ENCODE measurements at places on chromosomes 7 and 10.
A peak's percentile ranks its signal among the peaks of the same experiment; 100 is the strongest.

- no peak for DNase-seq
Observed at GRCh38 chr10:11245981-11246590, 228.4 kb downstream of the CELF2 start.

DNA sequence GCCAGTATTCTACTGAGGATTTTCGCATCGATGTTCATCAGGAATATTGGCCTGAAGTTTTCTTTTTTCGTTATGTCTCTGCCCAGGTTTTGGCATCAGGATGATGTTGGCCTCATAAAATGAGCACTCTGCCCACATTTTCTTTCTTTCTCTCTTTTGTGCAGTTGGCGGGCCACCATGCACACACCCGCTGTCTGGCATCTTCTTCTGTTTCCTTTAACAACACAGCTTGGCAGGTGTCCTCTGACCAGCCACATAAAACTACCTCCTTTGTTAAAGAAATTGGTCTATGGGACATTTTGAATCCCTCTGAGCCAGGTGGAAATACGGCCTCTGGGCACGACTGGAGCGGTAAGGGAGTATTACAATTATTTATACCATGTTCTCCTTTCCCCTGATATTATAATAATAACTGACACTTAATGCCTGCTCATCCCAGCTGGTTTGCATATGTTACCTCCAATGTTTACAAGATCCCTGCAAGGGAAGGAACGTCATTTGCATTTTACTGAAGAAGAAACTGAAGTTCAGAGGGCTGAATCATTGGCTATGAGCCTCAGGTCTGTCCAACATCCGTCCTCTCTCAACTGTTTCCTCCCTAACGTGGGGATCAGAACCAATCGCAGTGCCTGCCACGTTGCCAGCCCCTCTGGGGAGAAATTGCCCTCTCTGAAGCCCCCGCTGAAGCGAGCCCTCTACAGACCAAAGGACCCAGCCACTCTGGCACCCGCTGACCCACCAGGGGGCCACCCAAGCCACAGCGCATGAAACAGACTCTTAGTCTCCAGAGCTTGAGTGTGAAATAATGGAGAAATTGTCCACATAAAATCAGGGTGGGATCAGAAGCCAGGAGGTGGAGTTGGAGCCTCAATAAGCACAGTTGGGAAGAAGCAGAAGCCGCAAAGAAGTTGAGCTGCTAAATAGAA, 125.0 kb upstream of the FOXK1 start:
- DNase-seq: no peak

DNA sequence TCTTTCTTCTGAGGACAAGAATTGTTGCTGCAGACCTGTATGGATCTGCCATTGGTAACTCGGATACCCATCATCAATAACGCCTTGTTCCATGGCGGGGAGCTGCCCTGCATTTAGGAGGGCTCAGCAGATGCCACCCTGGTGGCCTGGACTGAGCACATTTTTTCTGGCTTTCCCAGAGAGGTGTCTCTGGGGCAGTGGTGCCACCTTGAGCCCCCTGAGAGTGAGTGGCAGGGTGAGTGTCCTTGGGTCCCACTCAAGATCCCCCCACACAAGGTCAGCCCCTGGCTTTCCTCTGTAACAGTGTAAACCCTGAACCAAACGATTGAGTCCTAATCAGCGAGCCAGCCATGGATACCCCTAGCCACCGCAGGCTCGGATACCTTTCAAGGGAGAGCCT, 258.6 kb downstream of the GLRX3 start:
- DNase-seq: no peak

DNA sequence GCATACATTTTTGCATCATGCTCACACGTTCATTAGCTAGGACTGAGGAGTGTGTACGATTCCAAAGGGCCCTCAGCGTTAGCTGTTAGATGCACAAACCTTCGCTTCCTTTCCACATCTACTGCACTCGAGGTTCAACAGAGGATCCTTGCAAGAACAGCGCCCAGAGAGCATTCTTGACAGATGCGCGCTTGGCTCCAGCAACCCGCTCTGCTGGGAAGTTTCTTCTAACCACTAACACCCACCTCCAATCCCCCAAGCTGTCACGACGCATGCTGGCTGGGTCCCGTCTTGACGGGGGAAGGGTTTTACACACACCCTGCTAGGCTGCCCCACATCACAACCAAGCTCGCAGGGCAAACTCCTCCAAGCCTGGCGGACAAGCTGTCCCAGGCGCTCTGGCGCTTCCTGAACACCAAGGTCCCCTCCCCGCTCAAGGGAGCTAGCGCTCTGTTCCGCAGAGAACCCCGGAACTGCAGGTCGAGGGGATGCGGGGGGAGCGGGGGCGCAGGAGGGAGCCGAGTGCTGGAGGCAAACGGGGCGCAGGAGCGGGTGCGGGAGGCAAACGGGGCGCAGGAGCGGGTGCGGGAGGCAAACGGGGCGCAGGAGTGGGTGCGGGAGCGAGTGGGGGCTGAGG, 653 bp upstream of the ADRB1 start:
- DNase-seq: no peak

DNA sequence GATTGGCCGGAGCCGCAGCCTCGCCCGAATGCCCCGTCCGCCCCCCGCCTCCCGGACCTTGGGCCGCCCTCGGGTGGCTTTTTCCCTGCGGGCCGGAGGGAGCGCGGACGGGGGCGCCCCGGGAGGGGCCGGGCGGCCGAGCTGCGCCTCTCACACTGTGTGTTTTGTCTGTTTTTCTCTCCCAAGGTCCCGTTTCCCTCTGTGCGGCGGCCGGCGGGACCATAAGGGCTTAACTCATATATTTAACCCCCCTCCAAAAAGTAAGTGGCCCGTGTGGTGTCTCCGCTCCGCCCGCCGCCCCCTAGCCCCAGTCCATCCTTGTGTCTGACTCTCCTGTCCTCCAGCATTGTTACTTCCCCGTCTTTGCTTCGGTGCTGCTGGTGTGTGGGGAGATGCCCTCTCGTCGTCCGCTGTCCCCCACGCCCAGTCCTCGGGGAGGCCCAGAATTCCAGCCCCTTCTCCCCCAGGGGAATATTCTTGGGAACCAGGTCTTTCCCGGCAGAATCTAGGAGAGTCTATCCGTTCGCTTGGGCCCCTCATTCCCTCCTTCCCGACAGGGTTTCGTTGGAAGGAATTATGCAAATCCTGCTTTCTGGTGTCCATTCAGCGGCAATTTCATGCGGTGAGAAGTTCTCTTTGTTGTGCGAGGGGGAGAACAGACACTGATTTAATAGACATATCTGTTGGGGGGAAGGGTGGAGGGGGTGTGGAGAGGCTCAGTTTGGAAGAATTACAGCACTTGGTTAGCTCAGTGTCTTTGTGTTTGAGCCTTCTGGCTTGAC, 1.3 kb downstream of the LCOR start:
- DNase-seq: peak; percentile 5

GRCh38 chr10:34589275-34589674, 225.8 kb downstream of the PARD3 start:
- DNase-seq: no peak

- DNase-seq: no peak
Observed at GRCh38 chr10:126844406-126844805, 60.8 kb upstream of the DOCK1 start.

DNA sequence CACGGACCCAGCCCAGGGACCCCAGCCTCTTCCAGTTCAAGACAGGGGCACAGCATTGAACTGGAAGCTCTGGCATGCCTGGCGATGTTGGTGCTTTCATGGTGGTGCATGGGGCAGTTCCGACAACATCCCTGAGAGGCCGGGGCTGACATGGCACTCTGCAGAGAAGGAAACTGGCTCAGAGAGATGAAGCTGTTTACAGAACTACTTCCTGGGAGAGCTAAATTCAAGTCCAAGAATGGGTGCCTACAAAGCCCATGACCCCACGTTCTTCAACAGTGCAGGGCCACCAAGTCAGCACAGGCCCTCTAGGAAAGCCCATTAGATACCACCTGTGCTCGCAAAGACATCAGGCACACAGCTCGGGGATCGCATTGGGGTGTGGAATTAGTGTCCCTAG, 470.9 kb upstream of the MGMT start:
- no peak for DNase-seq

GRCh38 chr7:51352174-51353100, 35.8 kb upstream of the COBL start:
- DNase-seq: no peak

- no peak for DNase-seq
Observed at GRCh38 chr10:66058594-66058993, 867.2 kb upstream of the LRRTM3 start.

- DNase-seq: no peak
Observed at GRCh38 chr10:47109906-47110305, 190.1 kb upstream of the GDF10 start.

GRCh38 chr10:86721232-86721631, 35.2 kb upstream of the BMPR1A start:
- no peak for DNase-seq

DNA sequence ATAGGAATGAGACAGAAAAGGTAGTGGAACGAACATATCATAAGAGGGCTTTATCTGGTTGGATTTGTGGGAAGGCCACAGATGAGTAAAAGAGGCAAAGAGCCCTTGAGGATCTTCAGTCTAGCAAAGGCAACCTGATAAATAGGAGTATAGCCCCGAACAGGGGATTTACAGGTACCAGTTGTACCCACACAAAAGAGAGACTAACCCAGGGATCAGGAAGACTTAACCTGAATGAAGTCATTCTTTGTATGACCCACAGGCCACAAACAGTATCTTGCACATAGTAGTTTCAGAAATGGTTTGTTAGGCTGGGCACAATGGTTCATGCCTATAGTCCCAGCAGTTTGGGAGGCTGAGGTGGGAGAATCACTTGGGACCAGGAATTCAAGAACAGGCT, 208.2 kb downstream of the ARHGAP21 start:
- DNase-seq: no peak

DNA sequence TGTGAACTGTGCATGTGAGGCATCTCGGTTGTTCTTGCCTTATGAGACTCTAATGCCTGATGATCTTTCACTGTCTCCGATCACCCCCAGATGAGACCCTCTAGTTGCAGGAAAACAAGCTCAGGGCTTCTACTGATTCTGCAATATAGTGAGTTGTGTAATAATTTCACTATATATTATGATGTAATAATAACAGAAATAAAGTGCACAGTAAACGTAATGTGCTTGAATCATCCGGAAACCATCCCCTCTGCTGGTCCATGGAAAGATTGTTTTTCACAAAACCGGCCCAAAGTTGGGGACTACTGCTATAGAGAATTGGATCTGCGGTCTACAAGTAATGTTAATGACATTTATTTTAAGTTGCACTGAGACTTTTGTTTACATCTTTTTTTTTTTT, 126.7 kb downstream of the TPST1 start:
- no peak for DNase-seq

GRCh38 chr7:1225441-1226185, 7.1 kb upstream of the UNCX start:
- DNase-seq: peak; percentile 38

DNA sequence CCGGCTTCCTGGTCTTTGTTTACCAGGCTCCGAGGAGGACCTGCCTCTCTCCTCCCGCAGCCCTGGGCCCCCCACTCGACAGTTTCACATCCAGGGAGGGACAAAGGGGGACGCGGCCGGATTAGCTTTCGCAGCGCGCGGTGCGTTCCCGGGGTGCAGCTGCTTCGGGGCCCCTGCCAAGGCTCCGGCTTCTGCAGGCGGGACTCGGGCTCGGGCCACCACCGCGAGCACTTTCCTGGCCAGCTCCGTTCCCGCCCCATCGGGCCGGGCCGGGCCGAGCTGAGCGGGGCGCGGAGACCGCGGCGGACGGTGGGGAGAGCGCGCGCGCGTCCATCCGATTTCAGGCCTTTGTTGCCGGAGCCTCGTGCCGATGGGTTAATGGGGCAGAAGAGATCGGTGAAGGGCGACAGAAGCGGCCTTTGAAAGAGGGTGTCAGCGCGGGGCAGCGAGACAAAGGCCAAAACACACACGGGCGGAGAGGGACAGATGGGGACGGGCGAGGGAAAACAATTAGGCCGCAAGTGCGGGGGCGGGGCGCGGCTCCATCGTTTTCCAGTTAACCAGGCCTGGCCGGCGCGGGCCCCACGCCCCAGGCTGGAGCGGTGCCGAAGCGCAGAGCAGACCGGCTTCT, 8.5 kb upstream of the UNCX start:
- no peak for DNase-seq

DNA sequence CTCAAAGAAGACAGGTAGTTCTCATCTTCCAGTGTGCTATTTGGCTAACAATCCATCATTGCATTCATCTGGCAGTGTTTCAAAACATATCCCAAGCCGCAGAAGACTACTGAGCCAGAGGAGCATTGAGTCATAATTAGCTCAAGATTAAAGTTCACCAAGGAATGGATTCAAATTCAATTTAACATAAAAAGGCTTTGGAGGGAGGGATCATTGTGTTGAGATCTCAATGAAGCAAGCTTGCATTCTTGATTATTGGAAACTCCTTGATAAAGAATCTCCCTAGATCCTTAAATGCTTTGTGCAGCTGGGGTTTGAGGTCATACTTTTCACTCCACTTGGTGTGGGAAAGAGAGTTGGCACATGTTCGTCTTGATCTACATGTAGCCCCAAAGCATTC, 142.8 kb upstream of the SEMA3A start:
- no peak for DNase-seq

- DNase-seq: no peak
Observed at GRCh38 chr10:91519899-91520514, 109.9 kb downstream of the HECTD2 start.

GRCh38 chr10:100669616-100670015, 75.8 kb upstream of the PAX2 start:
- no peak for DNase-seq

GRCh38 chr7:41955893-41956675, 253.2 kb upstream of the INHBA start:
- DNase-seq: no peak

- no peak for DNase-seq
Observed at GRCh38 chr7:12257582-12257981, 46.5 kb downstream of the TMEM106B start.

DNA sequence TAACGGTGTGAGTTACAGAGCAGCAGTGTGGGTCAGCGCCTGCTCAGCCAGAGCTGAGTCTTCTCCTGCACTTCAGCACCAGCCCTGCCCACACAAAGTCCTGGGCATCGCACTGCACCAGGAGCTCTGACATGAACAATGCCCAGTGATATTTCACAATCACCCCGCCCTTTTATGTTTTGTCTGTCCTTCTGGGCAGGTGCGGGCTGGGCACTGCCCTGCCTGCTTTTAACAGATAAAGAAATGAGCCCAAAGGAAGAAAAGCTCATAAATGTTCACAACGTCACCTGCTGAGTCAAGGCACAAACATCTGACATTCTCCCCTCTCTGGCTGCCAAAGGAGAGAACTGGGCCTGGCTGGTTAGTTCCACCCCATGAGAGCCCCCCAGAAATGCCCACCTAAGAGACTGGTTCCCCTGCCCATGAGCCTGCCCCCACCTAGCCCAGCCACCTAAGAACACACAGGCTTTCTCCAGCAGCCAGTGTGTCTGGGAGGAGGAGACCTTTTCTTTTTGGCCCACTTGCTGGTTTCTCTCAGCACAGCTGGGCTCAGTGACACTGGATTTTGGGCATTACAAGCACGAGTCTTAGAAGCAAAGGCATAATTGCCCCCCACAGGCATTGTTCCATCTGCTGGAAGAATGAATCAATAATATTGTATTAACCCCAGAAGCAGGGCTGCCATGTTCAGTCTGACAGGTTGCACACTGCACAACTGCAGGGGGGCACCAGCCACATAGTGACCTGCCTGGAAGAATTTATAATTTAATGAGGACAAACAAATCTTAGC, 22.3 kb downstream of the CALML3 start:
- DNase-seq: no peak

GRCh38 chr10:98790817-98791216, 344.1 kb upstream of the HPS1 start:
- DNase-seq: no peak

GRCh38 chr10:51085204-51085603, 10.9 kb downstream of the PRKG1 start:
- no peak for DNase-seq

- DNase-seq: no peak
Observed at GRCh38 chr10:113992471-113993011, 51.1 kb upstream of the ADRB1 start.

GRCh38 chr10:116756277-116756676, 13.9 kb upstream of the HSPA12A start:
- no peak for DNase-seq

Measured in stimulated activated CD4-positive, alpha-beta T cell treated with anti-CD3 and anti-CD28 coated beads, Interleukin-1b, Interleukin-23, amount 100 ng/mL, for 48 hours (primary cell).